ENCODE measurements at places on chromosomes 2 and 18.

- no peak for DNase-seq
Observed at GRCh38 chr2:189709501-189710221, 35.2 kb downstream of the ANKAR start.

DNA sequence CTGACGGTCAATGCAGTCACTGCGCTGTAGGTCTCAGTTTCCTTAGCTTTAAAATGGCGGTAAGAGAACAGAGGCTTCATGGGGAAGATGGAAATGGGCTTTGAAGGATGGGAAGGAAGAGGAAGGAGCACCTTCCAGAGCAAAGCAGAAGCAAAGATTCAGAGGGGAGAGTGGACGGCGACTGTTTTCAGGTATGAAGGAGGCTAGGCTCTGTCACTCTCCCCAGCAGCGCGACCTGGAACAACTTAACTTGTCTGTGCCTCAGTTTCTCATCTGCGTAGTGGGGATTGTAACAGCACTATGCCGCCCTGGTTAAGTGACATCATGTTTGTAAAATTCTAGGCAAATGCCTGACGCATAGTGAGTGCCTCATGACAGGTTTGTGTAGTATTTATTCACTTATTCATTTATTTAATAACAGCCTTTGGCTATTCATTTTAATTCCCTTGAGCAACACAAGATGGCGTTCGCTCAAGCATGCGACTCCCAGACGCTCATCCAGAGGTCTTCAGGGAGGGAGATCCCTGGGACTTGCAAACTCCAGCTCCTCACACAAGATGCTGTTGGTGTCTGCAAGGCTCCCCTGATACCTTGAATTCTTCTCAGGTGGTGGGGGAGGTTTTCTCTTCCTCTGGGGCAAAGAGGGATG lies 336.3 kb downstream of the DYSF start:
- DNase-seq = no peak

DNA sequence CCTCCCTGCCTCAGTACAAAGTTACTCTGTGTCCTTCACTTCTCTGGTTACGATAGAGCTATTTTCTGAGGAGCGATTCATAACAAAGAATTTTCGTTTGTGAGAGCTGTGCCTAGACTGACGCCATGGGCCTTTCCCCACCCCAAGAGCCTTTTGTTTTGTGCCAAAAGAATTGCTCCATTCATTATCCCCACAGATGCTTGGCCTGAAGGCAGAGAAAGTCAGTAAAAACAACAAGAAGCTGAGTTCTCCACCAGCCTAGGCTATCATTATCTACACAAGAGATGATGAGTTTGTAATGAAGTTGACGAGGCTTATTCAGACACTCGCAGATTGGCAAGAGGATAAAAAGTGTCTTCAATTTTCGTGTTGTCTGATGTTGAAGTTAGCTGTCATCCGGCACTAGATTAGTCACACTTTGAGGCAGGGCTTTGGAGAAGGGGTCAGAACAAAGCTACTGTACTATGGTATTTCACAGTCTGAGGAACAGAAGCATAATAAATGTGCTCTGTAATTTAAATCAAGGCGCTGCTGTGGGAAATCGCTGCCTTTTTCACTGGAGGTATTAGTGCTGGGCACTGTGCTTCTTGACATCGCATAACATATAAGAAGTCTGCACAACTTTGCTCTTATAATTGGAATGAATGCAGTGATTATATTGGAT lies 278.4 kb upstream of the FIGN start:
- no peak for DNase-seq

DNA sequence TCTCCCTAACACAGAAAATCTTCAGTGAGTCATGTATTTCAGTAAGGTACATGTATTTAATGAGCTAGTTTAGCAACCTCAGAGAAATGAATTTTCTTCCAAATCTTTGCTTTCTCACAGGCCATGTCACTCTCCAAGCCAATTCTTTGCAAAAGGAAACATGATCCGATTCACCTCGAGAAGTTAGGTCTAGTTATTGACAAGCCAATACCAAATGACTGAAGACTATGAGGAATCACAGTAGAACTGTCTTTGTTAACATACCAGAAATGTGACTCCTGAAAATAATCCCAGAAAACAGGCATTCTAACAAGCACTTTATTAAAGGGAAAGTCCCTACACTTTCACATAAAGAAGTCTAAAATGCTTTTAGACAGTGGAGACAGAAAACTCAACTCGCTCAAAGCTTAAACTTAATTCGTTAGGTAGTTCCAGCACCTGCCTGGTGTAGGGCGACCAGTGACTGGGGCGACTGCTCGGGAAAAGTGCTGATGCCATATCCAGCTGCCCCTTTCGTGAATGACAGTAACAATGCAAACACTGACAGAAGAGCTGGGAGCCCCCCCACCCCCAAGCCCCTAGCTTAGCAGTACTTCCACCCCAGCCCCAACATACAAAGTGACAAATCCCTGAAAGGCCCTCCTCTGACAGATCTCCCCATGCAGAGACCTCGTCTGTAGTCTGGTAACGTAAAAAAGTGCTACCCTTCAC lies 1.8 kb downstream of the MEMO1 start:
- no peak for DNase-seq

GRCh38 chr18:70421471-70422390 lies 132.9 kb downstream of the SOCS6 start:
- DNase-seq = no peak

- DNase-seq = no peak
Observed at GRCh38 chr18:44791520-44791919, 110.8 kb downstream of the SETBP1 start.

- DNase-seq = no peak
Observed at GRCh38 chr18:24234330-24234729, 95.5 kb downstream of the CABYR start.

GRCh38 chr18:79252904-79253633 lies 142.7 kb upstream of the NFATC1 start:
- no peak for DNase-seq

GRCh38 chr2:69138793-69139459 lies 125.9 kb downstream of the ANTXR1 start:
- no peak for DNase-seq

GRCh38 chr2:65465857-65466256 lies 33.5 kb upstream of the SPRED2 start:
- no peak for DNase-seq

DNA sequence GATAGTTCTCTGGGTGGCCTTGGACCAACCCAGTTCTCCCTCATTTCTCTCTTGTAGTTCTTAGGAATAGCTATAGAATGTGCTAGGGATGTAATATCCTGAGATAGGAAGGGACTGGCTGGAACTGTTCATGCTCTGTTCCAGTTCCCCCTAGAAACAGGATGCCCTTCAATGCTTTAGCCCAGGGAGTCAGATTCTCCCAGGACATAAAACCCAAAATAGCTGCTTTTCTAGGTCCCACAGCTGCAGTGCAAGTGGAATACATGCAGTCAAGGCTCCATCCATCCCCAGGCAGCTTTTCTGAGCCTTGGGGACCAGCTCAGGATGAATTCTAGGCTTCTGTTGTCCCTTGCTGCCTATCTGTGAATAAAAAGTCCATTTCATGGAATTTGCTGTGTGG lies 257.3 kb upstream of the CTAGE1 start:
- no peak for DNase-seq

GRCh38 chr18:37259711-37260110 lies 305.9 kb downstream of the CELF4 start:
- no peak for DNase-seq

DNA sequence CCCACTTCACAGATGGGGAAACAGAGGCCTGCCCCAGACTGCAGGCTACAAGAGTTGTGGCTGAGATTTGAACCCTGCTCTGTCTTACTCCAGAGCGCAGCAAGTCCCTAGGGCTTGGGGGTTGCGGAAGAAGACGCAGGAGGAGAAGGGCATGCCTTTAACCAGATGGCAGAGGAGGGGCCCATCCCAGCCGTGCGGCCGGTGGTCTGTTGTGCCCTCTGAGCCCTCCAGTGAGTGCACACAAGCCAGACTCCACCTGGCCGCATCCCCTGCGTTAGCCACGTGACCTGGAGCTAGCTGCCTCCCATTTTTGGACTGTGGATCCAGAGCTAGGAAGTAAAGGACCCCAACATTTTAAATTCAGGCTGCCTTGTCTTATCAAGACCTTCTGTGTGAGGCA lies 2.8 kb downstream of the KCNIP3 start:
- DNase-seq = no peak

Measured in natural killer cell (primary cell).